CMK (cell line): ENCODE measurements at places on chromosomes 3 and 15.
A peak's percentile ranks its signal among the peaks of the same experiment; 100 is the strongest.

- no peak for DNase-seq
Measured at GRCh38 chr3:114331007-114331406, 37.2 kb downstream of the TIGIT start.

DNA sequence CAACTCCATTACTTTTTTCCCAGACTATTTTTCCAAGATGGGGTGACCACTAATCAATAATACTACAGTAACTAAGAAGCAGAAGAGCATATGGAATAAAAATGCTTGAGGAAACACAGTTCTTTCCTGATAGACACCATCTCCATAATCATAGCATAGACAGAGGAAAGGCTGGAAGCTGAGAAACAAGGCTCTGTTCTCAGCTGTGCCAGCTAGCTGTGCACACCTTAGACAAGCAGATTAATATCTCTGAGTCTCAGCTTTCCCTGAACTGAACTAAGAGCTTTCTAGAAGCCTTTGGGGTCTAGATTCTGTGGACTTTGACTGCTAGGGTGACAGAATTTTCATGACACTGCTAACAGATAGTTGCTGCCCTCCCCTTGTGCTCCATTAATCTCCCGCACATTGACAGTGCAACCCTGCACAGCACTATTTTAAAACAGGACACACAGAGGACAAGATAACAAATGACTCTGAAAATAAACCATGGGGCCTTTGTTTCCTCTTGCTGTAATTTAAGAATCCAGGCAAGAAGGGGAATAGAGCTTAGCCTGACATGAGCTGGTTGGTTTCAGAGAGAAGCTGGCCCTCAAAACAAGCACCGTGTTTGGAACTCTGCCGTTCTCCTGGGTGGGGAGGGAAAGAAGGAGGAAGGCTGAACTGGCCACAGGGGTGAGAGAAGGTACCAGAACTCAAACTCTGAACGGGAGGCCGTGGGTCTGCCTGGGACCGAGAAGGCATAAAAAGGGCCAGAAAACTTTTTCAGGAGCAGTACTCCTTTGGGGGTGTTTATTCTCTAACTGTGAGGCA, 67.4 kb downstream of the ATP13A5 start:
- DNase-seq: no peak

DNA sequence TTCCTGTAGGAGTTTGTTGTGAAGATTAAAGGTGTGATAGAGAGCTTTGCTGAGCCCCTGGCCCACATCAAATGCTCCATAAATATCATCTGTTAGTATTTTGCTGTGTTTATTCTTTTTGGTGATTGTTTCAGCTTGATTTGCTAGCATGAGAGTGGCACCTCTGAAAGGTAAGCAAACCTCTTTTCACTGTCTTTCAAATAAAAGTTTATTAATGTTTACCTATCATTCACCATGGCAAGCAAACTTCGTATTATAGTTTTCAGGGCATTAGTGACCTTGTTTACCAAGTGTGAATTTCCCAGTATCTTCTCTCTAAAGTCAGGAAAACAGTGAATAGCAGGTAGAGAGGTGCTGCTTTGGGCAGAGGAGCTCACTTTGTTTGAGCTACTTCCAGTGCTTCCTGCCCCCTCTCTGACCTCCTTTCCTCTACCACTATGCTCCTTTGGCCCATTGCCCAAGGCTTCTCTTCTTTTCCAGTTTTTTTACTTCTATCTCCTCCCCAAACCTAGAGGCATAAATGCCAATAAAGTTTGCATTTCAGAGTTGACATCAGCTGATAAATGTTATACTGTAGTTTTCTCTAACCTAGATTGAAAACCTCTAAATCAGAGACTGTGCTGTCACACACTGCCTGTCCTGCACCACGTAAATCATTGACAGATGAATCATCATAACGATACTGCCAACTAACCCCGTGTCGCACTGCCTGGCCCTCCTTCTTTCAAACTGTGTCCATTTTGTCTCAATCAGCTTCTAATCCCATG, 569.0 kb downstream of the TUSC7 start:
- DNase-seq: no peak

- DNase-seq: no peak
Measured at GRCh38 chr3:132911741-132912415, 126.3 kb upstream of the TMEM108 start.

- no peak for DNase-seq
Measured at GRCh38 chr3:190012314-190012782, 108.3 kb downstream of the P3H2 start.

- DNase-seq: peak; percentile 45
Measured at GRCh38 chr3:156643729-156644389, 30.5 kb upstream of the TIPARP start.

GRCh38 chr3:172918165-172918564, 167.6 kb downstream of the ECT2 start:
- DNase-seq: no peak

GRCh38 chr15:51724673-51725072, 12.8 kb downstream of the LYSMD2 start:
- DNase-seq: no peak

DNA sequence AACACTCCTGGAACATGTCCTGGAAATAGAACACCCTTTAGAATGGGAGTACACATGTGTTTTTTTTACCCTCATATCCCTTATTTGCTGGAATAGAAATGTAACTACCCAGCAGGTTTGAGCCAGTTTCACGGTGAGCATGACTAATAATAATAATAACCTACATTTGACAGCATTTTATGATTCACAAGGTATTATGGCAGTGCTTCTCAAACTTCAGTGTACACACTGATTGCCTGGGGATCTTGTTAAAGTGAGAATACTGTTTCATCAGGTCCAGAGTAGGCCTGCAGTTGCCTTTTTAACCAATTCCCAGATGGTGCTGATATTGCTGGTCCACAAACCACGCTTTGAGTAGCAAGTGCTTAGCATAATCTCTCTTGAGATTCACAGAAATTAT, 63.9 kb downstream of the NFKBIZ start:
- DNase-seq: no peak

DNA sequence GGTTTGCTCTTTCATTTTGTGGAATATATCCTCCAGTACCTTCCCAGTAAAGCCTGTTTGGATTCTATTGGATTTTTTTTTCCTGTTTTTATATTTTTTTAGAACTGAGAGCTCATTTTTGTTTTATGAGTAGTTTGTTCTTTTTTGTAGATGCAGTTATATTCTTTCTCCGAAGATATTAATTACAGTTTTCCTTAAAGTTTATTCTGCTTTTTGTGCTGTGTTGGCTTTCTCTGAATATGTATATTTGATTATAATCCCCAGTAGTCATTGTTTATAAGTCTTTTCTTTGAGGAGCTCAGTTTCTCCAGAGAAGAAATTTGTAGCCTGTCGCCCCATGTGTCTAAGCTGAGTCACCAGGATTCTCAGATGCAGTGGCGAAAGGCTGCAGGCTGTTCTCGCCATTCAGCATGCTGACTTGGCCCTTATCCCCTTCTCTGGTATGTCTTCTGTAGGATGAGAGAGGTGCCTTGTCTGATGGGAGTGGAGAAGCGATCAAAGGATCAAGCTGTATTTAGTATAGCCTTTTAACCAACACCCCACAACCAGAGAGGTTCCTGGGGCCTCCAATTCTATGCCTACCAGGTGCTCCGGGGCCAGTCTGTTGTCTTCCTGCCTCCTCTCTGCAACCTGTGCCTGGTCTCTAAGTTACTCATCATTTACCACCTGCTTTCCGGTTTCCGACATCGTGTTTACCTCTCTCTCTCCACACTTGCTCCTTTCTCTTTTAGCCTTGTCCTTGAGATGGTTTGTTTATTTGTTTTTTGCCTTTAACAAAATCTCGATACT, 31.7 kb upstream of the MFSD1 start:
- no peak for DNase-seq

GRCh38 chr15:74337146-74337545, 30.3 kb downstream of the CYP11A1 start:
- no peak for DNase-seq

DNA sequence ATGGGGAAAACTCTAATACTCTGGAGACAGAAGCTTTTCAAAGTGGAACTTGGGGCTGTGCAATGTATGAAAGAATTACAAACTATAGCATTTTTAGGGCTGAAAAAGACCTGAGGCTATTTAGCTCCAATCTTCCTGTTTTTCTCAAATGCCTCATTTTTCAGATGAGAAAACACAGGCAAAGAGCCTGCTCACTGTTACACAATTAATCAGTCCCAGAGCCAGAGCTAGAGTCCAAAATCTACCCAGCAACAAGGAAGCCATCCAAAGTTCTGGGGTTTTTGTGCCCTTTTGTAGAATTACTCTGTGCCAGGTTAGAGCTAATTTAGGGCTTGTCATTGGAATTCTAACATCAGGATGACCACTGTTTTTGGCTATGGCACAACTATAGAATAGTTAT, 45.5 kb downstream of the GPR149 start:
- no peak for DNase-seq

DNA sequence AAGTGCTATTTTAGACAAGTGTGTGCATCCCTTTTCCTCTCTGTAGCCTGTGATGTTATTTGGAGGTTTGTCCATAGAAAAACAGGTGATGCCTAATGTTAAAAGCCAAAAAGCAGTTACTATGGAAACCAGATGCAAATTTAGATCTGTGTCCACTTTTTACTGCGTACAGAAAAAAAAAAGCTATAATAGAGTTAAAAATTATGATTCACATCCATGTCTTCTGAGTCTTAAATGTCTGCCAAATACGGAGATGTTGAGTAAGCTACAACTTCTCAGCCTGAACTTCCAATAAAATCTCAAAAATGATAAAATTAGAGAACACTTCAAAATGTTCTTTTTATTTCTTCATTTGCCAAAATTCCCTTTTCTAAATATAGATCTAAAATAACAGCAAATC, 74.2 kb upstream of the GAP43 start:
- DNase-seq: no peak

DNA sequence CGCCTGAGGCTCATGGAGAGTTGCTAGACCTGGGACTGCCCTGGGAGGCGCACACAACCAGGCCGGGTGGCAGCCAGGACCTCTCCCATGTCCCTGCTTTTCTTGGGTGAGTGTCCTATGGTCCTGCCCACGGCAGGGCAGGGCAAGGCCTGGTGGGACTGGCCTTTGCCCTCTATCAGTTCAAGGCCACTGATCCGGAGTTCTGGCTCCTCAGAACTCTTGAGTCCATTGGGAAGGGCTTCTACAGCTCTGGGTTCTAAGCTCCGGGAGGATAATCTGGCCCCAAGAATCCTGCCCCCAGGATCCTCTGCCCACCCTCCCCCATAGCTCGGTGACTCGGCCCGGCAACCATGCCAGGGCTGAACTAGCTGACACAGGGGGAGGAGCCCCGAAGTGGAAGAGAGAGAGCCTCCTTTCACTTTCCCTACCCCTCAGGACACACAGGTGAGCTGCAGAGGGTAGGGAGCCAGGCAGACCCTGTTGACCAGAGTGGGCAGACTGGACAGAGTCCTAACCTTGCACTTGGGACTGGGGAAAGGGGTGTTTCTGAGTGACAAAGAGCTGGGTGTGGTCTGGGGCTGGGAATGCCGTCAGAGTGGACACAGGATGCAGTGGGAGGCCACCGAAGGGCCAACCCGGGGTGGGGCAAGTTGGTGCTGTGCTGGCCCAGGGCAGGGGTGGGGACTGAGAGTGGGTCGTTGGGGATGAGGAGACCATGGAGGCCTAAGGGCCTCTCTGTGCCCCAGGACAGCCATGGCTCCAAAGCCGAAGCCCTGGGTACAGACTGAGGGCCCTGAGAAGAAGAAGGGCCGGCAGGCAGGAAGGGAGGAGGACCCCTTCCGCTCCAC, 664 bp downstream of the PARP3 start:
- DNase-seq: no peak

DNA sequence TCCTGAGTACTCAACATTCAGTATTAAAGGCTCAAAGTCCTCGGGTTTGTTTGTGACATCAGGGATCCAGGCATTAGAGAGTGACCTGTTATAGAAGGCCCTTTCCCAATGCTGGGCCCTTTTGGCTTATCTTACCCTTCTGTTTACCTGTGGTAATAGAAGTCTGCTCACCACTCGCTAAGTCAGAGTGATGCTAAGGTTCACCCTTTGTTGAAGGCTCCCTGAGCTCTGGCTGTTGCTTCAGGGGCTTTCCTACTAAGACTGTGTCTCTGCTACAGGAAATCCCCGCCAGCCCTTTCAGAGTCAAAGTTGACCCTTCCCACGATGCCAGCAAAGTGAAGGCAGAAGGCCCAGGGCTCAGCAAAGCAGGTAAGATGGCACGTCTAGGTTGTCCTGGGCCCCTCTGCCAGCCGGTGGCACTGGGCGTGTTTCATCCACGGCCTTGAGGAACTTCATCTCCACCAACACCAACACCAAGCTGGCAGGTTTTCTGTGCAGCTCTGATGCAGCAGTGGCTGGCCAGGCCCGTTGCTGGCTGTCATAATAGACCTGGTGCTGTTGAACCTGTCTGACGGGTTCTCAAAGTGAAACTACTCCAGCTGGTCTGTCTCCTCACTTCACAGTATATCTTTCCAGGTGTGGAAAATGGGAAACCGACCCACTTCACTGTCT, 99.1 kb downstream of the DNASE1L3 start:
- no peak for DNase-seq
